LNCaP clone FGC (cell line): ENCODE measurements at places on chromosomes 3 and 15.

DNA sequence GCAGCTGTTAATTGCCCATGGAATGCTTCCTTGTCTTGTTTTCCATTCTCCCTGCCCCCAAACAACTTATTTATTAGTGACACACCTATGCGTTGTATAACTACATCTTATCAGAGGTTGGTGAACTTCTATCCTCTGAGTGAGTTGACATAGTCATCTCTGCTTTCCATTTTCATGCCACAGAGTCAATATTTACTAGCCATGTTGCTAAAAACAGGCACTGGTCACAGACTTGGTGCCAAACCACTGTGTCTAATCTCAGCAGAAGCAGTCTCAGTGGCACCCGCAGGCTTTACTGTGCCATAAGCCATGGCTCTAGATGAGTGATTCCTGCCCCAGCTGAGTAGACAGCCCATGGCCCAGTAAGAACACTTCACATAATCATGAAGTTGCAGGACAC, 26.5 kb downstream of the DAPK2 start:
- DNase-seq: peak; percentile 84

DNA sequence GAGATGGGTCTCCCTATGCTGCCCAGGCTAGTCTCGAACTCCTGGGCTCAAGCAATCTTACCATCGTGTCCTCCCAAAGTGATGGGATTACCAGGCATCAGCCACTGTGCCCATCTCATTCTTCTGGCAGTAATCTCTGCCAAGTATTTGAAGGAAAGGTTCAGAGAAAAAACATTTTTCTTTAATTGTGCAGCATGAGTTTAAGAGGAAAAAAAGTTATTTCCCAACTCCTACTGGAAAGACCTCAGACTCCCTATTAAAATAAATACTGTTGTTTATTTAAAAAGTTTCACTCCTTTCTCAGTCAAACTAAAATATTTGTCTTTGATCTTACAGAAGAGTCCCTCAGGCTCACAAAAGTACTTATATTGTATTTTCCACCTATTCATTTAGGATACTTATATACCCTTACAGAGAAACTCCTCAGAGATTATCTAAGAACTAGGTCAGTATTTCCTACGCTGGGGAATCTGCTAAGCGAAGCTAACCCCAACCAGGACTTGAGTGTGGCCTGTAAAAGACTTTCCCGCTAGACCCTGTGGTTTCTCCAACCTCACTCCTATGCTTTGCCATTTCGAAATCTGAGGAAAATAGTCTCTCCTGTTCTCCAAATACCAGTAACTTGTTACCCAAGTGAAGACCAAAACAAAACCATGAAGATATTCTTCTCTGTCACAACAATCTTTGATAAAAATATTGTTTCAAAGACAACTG, 28.7 kb downstream of the WWTR1 start:
- no peak for DNase-seq

- no peak for DNase-seq
These were observed 4.5 kb downstream of the SNX22 start for GRCh38 chr15:64155802-64156651.

DNA sequence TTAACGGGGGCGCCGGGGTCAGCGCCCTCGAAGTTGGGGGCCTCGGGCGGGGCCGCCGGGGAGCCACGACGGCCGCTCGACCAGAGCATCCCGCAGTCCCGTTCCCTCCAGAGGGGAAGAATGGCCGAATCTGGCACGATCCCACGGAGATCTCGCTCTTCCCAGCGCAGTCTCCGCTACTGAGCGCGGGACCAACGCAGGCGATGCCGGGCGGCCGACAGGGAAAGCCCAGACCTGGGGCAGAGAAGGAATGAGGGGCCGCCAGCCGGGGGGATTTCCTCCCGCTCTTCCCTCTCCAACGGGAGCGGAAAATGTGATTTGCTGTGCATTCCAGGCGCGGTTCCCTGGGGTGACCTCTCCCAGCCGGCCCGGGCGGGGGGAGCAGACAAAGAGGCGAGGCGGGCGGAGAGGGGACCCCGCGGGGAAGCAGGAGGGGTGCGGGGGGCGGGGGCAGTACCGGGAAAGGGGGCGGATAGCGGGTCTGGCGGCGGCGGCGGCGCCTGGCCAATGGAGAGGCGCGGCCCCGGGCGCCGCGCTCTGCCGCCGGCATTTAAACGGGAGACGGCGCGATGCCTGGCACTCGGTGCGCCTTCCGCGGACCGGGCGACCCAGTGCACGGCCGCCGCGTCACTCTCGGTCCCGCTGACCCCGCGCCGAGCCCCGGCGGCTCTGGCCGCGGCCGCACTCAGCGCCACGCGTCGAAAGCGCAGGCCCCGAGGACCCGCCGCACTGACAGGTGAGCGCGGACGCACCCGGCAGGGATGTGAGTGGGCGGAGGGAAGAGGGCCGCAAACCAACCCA, at the start of gene GREM1:
GREM1 (plus strand) TSS at position 579 of the 801 bp plus-strand sequence. CDS start 12,687 bp downstream, outside the sequence.
- DNase-seq: no peak

GRCh38 chr15:34331809-34332208, 5.8 kb downstream of the SLC12A6 start:
- DNase-seq: no peak

- DNase-seq: peak; percentile 96
These were observed 298.6 kb downstream of the ADAMTS17 start for GRCh38 chr15:100043068-100043641.

GRCh38 chr15:78540141-78540870, at the start of gene PSMA4:
Gene PSMA4, plus strand, starts transcription at chr15:78540444. Its CDS starts 1,484 bp downstream, at chr15:78541928.
- no peak for DNase-seq

DNA sequence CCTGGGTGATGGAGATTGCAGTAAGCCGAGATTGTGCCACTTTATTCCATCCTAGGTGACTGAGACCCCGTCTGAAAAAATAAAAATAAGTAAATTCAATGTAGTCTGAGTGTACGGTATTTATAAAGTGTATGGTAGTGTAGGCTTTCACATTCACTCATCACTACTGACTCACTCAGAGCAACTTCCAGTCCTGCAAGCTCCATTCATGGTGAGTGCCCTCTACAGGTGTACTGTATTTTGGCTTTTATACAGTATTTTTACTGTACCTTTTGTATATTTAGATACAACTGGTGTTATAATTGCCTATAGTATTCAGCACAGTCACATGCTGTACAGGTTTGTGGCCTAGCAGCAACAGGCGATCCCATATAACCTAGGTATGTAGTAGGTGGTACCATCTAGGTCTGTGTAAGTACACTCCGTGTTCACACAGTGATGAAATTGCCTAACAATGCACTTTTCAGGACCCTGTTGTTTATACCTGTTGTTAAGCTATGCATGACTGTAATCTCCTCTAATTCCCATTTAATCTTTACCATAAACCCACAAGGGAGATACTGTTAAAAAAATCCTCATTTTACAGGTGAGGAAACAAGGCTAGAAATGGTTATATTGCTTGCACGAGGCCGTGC, 19.3 kb downstream of the CACNA1D start:
- DNase-seq: no peak

- no peak for DNase-seq
These were observed 12.9 kb downstream of the PLS1 start for GRCh38 chr3:142609136-142609535.

DNA sequence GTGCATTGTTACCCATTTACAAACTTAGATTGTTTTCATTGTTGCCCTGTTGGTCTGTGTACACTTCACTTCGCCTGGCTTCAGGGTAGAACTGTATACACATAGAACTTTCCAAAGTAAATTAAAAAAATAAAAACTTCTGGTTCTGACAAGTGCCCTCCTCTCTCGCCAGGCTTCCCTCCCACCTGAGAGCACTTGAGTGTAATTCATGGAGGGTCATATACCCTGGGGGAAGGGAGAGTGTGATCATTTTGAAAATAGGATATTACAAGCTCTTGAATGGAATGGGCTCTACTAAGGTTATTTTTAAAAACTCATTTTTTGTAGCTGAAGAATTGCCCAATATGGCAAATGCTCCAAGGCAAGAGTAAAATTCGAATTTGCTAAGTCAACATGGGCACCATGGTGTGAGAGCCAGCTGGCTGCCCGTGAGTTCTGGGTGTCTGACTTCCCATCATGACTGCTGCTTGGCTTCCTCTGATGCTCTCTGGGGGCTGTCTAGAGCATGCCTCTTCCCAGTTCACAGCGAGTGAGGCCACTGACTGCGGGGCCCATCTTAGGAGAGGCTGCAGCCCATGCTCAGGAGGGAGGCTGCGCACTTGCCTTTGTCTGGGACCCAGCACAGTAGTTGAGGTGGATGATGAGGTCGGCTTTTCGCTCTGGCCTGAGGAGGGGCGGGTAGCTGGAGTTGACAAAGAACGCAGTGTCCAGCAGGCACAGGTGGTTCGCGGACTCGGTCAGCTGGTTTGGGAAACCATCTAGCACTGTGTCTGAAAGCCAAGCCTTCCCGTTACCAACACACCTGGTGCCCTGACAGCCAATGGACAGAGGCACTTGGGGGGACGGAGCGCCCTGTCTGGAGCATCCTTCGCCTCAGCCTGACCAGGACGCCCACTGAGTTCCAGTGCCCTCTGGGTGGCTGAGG, 13.1 kb upstream of the EHD4 start:
- DNase-seq: no peak

DNA sequence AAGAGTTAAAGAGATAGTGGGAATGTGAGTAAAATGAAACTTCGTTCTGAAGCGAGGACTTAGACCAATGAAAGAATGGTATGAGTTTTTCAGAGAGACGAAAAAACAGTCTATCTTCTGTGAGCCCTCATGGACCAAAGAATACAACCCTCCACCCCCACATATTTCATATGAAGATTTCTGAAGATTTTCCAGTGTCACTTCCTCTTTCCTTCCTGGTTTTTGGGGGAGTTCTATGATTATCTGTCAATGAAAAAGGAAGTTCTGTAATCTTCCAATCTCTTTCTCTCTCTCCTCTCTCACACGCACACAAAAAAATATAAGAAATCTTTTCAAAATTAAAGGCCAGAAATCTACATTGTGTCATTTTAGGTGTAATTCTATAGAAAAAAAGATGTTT, 27.7 kb downstream of the CMSS1 start:
- no peak for DNase-seq

GRCh38 chr15:80161468-80162016, 8.7 kb downstream of the FAH start:
- no peak for DNase-seq

DNA sequence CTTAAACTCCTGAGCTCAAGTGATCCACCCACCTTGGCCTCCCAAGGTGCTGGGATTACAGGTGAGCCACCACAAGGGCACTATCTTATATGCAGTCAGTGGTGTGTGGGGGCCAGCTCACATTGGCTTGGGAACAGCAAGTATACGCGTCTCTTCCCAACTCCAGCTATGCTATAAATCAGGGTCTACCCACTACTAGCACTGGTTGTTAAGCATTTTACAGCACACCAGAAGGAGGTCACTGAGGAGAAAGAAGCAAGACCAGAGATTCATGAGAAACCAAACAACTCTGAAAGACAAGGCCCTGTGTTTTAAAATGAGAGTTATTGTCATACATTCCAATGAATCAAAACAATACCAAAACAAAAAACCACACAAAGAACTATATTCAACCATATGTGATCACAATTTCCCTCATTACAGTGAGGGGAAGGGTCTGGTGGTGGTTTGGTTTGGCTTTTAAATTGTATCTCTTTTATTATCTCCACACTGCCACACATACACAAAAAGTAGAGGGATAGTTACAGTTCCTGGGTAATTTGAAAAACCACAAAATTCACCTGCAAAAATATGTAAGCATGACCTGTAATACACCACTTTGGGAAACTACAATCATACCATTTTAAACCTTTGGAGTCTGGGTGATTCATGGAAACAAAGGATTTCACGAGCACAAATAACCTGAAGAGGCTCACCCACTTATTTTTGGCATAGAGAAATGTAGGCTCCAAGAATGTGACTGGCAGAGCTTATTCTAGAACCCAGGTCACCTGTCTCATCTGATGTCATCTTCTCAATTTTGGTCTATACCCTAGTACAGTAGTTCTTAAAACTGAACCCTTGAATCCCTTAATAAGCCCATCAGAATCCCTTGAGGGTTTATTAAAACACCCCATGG, 5.2 kb downstream of the MAGI1 start:
- no peak for DNase-seq

GRCh38 chr3:30286811-30287210, 319.6 kb upstream of the TGFBR2 start:
- DNase-seq: no peak

- peak; percentile 25 for DNase-seq
These were observed 111.8 kb upstream of the TMC3 start for GRCh38 chr15:81485806-81486205.

DNA sequence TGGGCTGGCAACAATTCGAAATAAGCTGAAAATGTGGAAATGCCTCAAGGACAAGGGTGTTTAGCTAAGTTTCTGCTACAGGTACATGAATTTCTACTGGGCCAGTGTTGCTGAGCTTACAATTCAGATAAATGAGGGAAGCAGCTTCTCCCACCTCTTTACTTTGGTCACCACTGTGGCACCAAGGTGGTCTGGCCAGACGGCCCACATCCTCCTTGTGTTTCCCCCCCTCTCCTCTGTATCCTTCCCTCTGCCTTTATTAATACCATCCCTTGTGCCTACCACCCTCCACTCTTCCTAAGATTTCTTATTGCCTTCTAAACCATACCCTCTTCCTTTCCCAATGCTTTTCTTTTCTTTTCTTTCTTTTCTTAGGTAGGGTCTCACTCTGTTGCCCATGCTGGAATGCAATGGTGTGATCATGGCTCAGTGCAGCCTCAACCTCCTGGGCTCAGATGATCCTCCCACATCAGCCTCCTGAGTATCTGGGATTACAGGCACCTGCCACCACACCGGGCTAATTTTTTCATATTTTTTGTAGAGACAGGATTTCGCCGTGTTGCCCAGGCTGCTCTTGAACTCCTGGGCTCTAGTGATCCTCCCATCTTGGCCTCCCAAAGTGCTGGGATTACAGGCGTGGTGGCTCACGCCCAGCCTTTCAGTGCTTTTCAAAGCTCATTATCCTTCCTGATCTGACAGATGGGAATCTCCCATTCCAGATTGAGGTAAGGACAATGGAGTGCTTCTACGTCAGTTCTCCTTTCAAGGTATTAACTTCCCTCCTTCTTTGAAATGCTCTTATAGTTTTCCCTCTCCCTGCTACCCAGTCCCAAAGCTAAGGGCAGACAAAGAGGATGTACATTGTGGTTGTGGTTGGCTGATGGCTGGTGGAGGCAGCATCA, 14.8 kb downstream of the ANXA2 start:
- no peak for DNase-seq
